ENCODE measurements at places on chromosomes 4 and X.

DNA sequence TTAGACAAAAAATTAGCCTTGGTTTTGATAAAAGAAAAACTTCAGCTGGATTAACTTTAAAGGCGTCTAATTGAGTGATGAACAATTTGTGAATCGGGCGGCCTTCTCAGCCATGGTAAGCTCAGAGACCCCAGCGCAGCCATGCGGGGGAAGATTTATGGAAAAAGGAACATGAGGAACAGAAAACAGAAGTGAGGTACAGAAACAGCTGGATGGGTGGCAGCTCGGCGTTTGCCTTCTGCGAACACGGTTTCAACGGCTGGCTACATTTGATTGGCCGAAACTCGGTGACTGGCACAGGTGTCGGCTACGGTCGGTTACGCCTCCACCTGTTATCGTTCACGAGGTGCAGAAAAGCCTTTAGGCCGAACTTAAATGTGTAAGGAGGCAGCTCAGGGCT lies 401.4 kb upstream of the FAT1 start:
- DNase-seq, result no peak

DNA sequence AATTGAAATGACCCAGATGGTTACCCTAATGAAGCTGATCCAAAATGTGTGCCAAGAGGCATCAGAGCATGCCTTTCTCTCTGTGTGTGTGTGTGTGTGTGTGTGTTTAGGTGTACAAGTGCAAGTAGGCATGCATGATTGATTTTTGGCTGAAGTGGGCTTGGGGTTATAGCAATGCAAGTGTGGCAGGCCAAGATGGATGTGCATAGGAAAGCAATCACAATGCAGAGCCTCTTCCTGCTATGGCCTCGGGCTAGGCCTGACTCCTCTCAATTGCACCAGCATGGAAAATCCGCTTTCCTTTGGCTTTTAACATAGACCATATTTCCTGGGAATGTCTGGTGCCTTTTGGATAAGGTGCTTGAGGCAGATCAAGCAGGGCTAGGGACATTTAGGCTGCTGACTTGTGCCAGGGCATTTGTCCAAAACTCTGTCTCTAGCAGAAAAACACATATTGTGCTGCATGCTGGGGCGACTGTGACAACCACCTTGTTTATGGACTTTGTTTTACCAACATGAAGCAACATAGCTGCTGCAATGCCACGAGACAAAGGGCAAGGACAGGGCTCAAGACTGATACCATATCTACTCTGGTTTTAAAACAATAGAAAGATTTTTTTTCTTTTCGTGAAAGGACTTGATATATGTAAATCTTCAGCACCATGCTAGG lies 395.7 kb downstream of the RAPGEF2 start:
- no peak for DNase-seq

DNA sequence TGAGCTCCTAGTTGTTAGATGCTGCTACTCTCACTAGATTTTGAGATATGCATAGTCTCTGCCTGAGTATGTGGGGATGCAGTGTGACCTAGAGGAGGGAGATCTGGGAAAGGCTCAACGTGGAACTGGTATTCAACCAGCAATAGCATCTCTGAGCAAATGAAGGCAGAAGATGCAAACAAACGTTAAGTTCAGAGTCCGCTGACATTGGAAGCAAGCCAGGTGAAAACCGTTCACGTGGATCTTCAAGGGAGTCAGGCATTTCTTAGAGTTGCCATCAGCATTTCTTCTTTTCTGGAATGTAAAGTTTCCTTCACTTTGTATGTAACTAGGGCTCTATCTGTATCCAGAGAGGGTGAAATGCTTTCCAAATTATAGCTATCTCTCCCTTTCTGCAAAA lies 59.9 kb downstream of the C4orf51 start:
- no peak for DNase-seq

DNA sequence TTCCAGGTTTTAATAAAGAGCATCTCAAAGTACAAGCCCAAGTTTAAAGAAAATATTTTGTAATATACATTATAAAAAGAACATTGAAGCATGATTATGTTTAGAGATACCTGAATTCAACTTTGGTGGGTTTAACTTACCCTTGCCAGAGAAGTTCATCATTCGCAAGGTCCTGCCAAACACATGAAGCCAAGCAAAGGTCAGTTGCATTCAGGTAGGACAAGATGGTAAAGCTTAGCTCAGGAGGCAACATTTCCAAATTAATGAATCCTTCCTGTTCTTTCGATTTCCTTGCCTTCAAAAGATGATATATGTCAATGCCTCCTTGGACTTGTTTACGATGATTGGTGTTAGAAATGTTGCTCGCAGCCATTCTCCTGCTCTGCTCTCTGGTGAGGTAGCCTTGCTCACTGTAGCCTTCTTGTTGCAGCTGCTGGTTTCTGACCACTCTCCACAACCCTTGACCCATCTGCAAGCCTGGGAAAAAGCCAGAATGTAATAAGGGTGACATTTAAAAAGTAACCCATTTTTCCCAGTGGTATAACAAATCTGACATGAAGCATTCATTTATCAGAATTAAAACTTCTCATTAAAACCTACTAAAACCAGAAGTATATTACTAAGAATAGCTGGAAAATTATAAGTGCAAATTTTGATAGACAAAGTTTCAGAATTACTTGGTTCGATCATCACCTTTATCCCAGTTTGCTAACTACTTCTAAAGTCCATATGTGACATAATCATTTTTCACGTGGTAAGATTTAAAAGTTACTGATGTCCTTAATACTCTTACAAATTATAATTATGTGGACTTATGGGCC lies 20.6 kb downstream of the FBXO8 start:
- DNase-seq, result no peak

DNA sequence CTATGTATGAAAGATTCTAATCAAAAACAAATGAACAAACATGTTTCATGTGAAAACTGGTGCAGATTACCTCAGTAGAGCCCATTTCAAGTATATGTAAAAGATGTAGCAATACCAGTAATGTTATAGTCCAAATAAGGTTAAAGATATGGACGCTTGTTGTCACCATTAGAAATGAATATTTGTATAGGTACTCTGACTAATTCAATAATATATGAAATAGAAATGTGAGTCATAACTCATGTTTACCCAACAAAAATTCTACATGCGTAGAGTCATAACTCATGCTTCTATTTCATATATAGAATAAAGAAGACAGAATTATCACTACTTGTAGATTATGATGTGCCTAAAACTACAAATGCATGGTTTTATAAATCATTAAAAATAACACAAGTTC lies 739.1 kb upstream of the DIAPH2 start:
- DNase-seq, result no peak

Data from AG08396 (cell line).